COR-L47 (cell line): ENCODE measurements at places on chromosomes 5 and 9.

DNA sequence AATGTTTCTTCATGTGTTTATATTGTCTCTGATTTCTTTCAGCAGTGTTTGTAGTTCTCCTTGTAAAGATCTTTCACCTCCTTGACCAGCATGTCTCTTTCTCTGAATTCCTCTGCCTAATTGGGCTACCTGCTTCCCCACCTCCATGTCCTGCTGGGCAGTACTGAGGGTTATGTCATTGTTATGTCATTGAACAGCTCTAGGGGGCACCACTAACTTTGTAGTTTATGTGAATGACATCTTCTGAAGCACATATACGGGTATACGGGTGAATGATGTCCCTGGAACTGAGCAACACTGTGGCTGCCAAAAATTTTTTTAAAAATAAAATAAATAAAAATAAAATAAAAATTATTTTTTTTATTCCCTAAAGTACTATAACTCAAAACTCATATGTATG is 16.9 kb upstream of the SNCAIP start:
- no peak for DNase-seq

DNA sequence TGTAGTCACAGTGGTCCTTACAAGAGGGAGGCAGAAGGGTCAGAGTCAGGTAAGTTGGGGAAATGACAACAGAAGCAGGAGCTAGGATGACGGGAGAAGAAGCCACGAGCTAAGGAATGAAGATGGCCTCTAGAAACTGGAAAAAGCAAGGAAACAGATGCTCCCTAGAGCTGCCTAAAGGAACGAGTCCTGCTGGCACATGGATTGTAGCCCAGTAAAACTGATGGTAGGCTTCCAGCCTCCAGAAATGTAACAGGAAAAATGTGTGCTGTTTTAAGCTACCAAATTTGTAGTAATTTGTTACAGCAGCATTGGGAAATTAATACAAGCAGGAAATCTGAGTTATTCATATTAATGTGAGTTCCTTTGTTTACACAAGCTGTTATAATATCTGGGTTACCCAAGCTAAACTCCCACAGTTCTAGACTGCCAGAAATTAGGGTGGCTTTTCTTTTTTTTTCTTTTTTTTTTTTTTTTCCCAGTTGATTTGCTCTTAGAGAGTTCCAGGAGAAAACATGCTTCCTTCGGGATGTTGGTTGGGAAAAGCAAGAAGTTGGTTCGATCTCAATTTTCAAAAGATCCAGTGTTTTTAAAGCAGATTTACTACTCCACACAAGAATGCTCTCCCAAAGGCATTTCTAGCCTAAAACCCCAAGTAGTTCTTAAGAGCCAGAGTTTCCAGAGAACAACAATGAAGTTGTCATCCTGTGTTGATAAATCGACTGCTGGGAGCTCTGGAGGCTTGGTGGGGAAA is 400.0 kb upstream of the SLC24A2 start:
- no peak for DNase-seq

DNA sequence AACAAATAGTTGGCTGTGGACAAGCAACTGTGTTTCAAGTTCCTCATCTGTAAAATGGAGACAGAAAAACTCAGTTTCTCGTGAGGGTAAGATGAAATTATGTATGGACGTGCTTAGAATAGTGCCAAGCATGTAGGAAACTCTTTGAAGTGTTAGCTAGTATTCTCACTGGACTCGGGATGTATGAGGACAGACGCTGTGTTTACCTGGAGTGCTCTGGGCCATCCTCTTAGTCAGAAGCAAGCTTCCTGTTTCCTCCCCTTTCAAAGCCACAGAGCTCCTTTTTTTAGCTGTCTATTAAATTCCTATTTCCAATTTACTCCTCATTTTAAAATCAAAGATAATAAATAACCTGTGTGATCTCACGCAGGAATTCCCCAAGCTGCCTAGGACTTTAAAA is 23.8 kb upstream of the IQGAP2 start:
- no peak for DNase-seq

DNA sequence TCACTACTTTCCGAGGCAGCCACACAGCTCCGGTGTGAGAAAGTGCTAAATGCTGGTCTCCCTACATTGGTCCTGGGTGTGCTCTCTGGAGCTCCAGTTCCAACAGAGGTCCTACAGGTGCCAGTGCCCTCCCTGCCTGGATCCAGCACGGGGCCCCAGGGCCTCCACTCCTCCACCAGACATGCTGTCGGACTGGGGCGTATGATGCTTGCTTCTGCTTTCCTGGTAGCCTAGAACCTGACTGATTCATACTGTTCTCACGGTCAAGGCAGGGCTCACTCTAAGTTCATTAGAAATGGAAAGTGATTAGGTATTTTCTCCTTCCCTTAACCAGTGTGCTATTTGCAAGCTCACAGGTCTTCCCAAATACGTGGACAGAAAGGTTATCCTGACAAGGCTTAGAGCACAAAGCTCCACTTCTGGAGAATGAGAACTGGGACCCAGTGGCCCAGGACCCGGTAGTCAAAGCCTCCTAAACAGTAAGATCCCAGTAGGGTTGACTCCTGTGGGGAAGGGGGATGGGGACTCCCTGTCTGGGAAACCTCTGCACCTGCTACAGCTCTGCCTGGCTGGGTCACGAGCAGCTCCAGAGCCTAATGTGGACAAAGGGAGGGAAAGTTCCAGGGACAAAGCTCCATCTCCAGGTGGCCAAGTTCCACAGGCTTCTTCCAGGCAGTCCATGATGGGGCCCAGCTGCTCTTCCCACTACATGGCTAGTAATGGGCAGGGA is 98.1 kb downstream of the PAX5 start:
- DNase-seq, result no peak

DNA sequence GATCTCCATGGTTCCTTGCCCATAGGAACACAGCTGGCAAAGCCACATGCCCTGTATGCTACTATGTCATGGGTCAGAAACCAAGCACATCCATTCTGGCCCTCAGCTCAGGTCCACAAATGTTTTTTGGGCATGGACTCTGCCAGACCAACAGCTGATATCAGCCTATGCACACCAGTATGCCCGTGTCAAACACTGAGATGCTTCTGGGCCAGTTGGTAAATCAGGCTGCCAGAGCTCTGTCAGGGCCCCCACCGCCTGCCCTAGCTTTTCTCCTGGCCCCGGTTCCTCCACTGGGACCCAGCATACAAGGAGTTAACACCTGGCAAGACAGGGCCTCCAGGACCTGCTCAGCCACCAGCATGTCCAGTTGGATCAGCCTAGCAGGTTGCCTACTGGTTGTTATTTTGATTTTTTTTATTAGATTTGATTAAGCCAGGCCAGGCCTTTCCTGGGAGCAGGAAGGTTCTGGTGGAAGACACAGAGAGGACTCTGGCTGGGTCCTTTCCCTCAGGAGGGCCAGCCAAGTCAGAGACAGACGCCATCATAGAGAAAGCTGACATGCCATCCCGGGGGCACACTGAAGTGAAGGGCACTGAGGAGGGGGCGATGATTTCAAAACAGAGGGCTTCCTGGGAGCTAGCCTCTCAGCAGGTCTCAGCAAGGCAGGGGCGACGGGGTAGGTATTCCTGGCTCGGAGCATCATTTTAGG is 65.8 kb downstream of the TSTD2 start:
- DNase-seq, result no peak

DNA sequence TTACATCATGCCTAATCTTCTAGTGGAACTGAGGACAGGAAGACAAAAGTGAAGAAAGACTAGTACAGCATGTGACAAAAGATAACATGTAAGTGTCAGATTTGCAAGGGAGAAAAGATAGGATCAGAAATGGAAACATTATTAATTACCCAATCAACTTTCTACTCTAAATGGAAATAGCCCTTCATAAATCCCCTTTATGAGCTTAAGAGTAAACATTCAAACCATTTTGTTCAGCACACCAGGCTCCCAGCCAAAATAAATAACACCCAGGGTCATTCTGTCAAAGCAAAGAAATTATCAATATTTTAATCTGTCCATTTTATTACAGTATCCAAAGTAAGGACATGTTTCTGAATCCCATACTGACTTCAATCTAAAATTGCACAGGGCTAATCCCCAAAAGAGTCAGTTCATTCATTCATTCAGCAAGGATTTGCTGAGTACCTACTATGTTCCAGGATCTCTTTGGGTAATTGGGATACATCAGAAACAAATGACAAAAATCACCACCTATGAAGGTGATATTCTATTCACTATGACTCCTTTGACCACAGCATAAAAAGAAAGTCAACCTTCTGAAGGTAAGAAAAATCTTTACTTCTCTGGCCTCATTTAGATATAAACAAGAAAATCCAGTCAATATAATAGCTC is 5.3 kb downstream of the PRELID2 start:
- peak; percentile 44 for DNase-seq

- DNase-seq, result no peak
Measured at GRCh38 chr5:167261309-167262100, 1029.9 kb upstream of the WWC1 start.

- DNase-seq, result no peak
Measured at GRCh38 chr5:112998296-112998695, 21.7 kb downstream of the DCP2 start.

GRCh38 chr5:36900283-36900682 is 23.7 kb downstream of the NIPBL start:
- no peak for DNase-seq

DNA sequence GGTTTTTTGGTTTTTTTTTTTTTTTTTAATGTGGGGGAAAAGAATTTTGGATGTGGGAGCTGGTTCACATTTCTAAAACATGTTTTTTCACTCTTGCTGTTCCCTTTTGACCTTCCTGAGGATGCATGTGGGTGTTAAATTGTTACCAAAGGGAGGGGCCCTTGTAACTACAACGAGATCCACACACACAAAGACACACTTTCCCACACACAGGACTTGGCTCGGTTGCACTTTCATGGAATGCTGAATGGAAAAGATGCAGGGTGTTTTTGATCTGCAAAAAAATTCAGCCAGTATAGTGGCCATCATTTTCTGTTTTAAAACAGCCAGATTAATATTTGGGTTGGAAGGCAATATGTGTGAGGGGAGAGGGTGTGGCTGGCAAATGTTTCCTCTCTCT is 576.9 kb downstream of the EBF1 start:
- no peak for DNase-seq

GRCh38 chr5:181166812-181167733 is 19.7 kb downstream of the OR2V2 start:
- DNase-seq, result no peak

GRCh38 chr5:56346741-56347535 is 113.8 kb upstream of the ANKRD55 start:
- DNase-seq, result no peak

DNA sequence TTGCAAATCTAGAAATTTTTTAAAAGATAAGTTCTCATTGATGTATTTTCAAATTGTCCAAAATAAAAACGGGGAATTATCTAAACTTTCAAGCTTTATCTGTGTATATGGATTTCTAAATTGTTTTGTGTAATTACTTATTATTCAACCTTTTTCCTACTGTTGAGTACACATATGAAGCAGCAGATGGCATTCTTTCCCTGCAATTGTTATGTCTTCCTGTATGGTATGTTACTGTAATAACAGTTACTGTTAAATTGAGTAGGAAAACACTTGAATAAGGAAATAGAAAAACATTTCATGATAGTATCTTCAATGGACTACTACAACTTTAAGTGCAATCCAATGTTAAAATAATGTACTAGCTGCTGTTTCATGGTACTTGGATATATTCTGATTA is 124.8 kb downstream of the RANBP17 start:
- peak; percentile 22 for DNase-seq

DNA sequence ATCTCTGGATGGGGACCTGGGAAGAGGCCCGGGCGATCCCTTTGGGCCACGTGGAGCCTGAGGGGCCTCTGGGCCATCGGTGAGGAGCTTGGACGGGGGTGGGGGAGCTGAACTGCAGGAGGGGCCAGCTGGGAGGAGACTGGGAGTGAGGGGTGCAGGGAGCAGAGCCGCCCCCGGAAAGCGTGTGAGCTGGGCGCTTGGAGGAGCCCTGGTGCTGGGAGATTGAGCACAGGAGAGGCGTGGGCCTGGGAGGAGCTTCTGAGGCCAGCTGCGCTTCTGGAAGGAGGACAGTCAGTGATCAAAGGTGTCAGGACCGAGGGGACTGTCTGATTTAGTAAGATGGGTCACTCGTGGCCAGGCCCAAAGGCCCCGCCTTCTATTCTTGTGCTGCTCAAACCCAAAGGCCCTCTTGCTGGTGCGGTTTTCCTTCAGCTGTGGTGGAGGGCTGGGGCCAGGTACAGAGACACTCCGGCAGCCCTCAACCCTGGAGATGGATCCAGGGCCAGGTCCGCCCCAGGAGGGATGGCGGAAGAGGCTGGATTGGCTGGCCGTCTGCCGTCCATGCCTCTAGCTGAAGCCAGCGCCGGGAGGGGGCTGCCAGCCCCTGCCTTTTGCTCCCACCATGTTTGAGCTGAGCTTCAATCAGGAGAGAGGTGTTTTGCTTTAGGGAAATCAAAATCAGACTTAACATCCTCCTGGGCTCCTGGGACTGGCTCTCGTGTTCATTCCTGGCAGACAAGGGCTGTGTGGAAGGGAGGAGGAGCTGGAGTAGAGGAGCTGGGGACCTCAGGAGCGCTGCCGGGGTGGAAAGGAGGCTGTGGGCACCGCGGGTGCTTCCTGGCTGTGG is 21.6 kb downstream of the NCS1 start:
- no peak for DNase-seq

GRCh38 chr5:39570403-39571027 is 145.7 kb upstream of the DAB2 start:
- no peak for DNase-seq

- no peak for DNase-seq
Measured at GRCh38 chr5:81924442-81924841, 47.4 kb upstream of the ATG10 start.

- no peak for DNase-seq
Measured at GRCh38 chr9:87588339-87588738, 90.7 kb downstream of the DAPK1 start.

GRCh38 chr5:137589185-137589584 is 90.1 kb upstream of the SPOCK1 start:
- no peak for DNase-seq
